Anterior cingulate cortex (tissue), 58 donors: ENCODE measurements at places on chromosomes 6 and 20.

DNA sequence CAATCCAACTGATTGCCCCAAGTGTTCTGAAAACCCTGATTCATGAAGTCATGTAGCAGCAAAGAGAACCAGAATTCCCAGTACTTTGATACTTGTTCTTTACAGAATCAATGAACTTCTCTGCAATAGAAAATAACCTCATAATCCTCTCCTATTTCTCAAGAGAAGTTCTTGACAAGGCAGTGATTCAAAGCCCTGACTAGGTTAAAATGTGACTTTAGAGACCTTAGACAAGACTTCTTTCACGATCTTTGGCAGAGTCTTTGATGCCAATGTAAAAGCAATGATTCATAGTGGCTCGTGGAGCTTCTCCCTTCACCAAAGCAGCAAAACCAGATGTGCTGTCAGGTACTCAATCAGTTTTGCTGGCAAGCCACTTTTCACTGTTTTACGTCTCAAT, 95.2 kb downstream of the CDK19 start:
- no peak for DNase-seq

DNA sequence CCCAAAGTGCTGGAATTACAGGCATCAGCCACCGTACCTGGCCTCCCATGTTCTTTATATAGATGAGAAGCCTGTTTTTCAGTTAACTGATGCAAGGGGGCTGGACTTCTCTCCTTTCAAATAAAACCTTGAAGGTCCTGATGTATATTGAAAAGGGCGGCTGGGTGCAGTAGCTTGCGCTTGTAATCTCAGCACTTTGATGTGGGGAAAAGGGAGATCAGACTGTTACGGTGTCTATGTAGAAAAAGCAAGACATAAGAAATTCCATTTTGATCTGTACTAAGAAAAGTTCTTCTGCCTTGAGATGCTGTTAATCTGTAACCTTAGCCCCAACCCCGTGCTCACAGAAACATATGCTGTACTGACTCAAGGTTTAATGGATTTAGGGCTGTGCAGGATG, 16.1 kb upstream of the SAMHD1 start:
- DNase-seq = no peak

- no peak for DNase-seq
Measured at GRCh38 chr6:57193177-57193576, 21.1 kb downstream of the BAG2 start.

DNA sequence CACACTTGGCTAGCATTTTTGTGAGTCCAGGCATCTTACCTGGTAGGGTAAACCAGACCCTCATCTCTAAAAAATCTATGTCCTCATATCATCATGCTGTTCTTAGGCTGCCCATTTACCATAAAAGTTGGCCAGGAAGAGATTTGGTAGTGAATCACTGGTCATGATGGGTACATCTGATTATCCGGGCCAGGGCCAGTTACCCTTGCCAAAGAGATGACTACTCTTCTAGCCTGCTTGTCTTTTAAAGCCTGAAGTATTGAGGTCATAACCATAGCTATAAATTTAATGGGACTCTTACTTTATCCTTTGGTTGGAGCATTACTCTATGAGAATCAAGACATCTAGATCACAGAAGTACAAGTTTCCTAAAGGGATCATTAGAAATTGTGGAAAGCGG, 276.8 kb downstream of the TENT5A start:
- DNase-seq = no peak

GRCh38 chr6:9085054-9085708, 649.8 kb upstream of the SLC35B3 start:
- no peak for DNase-seq

DNA sequence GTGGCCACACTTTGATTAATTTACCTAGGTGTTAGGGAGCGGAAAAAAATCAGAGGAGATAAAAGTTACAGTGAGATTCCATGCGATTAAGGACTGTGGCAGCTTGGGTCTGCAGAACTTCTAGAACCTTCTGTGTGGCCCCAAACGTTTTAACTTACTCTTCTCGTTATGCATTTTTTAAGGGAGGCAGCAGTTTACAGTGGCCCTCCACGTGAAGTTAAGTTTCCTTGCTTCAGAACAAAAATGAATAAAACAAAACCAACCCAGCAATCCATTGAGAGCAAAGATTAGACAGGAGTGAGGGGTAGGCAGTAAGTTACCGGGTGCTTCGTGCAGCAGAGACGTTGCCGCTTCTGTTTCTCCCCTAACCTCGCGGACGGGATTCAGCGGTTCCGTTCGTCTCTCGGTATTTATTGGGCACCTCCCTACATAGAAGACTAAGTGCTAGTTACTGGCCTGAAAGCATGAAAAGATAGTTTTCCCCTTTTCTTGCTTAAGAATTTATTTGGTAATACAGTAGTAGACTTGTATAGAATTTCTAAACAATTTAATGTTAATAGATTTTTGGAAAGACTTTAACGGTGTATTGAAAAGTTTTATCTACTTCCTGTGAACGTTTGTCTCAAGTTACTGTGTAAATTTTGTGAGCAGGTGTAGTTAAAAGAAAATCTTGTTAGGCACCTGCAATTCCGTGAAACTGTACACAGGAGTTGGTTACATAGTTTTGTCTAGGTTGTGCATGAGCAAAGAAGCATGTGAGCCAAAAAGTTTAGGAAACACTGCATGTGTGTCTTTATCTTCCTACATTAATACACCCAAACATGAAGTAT, 1.1 kb downstream of the BAG2 start:
- no peak for DNase-seq

- no peak for DNase-seq
Measured at GRCh38 chr6:100740439-100740838, 140.7 kb downstream of the ASCC3 start.

- DNase-seq = peak; percentile 45
Measured at GRCh38 chr6:34709386-34709785, 12.8 kb upstream of the ILRUN start.

GRCh38 chr20:45967551-45968080, 4.4 kb downstream of the ZNF335 start:
- DNase-seq = no peak

GRCh38 chr20:47124181-47124717, 229.6 kb downstream of the EYA2 start:
- no peak for DNase-seq

DNA sequence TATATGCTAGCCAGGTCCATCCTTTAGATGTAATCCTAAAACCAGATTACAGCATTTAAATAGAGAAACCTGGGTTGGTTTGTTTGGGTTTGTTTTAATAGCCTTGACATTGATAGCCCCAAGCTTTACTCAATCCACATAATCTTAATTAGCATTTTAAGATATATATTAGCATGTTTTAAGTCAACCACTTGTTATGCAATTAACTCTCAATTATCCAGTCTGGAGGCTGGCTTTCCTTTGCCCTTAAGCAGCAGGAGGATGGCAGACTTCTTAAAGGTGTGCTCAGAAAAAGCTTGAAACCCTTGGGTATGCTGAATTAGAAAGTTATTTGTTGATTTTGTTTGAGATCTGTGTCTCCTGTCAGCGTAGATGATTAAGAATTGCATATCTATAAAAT, 46.3 kb upstream of the SMIM28 start:
- no peak for DNase-seq

GRCh38 chr20:61980647-61981583, 84.8 kb downstream of the TAF4 start:
- DNase-seq = no peak

DNA sequence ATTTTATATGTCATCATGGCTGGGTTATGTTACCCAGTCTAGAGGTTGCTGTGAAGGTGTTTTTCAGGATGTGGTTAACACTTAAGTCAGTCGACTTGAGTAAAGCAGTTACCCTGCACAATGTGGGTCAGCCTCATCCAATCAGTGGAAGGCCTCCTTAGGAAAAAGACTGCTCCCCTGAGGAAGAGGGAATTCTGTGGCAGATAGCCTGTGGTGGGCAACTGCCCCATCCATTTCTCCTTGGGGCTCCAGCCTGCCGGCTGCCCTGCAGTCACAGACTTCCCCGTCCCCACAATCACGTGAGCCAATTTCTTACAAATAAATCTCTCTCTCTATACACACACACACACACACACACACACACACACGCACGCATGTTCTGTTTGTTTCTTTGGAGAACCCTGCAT, 34.5 kb upstream of the MPC1 start:
- DNase-seq = no peak

DNA sequence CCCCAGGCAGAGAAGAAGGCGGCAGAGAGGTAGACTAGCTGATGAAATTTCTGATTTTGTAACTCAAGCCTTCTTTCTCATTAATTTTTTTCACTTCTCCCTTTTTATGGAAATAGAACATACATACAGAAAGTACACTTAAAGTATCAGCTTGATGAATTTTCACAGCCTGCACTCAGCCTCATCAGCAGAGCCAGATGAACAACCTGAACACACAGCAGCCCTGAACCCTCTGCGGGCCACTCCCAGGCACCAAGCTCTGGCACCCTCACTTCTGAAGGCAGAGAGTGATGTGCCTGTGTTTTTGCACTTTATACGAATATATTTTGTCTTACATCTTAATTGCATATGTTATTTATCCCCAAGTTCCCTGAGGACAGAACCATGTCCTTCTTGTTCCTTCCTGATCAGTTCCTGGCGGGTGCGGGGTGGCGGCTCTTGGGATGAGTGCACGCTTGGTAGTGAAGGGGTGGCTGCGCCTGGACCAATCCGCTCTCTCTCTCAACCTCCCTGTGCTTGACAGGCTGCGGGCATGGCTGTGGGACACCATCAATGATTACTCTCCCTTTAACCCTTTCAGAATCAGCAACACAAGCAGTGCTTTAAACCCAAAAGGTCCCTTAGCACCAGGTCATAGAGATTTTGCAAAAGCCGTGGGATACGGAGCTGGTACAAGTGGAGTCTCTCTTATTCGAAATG, 34.8 kb upstream of the AFDN start:
- DNase-seq = no peak

DNA sequence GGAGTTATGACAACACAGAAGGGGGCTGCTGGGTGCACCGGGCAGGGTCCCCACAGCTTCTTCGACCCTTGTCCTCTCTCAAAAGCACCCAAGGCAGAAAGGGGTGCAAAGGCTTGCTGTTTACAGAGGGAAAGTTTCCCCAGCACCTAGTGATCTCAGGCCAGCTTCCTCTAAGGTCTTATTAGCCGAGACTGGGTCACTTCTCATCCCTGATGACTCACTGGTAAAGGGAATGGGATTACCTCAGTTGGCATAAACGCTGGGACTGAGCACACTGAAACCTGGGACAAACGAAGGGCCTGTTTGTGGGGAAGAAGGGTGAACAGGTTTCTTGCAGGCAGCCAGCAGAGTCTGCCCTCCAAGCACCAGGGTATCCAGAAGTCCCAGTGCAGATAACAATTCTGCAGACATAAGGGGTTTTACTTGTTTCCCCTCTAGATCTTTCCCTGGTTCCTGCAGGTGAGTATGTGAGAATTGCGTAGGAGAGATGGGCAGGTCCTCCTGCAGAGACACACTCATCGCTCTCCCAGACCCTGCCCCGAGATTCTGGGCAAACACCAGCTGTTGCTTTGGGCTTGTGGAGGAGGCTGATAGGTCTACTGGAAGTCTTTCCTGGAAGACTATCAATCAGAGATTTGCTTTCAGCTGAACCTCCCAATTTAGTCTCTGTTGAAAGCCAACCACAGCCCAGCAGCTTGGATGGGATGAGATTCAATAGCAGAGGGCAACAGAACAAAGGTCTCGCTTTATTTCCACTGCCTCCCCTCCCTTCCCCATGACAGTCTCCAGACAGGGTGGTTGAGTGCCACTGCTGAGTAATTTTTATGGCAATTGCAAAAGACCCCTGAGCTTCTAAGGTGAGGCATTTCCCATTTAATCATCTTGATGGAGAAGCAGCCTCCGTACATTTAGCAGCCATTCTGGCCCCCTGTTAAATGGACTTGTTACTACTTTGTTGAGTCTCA, 25.7 kb downstream of the KCNG1 start:
- DNase-seq = no peak

GRCh38 chr6:45709781-45710220, 305.9 kb downstream of the CLIC5 start:
- DNase-seq = no peak

DNA sequence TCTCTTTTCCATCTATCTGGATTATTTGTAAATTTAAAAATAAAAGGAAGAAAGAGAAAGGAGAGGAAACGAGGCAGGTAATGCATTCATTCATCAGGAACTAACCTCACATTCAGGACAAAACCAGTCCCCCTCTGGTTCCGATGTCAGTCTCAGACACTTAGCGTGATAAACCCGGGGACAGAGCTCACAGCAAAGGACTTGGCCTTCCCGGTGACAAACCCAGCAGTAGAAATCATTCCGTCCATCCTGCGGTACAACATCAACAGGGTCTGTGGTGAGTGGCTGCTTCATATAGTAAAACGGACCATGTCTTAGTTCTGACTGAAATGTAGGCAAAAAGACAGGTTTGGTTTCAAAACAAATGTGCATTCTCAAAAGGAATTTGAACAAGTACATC, 57.9 kb downstream of the ZMYND8 start:
- no peak for DNase-seq

GRCh38 chr6:31718265-31718664, 3.1 kb downstream of the LY6G6D start:
- no peak for DNase-seq

DNA sequence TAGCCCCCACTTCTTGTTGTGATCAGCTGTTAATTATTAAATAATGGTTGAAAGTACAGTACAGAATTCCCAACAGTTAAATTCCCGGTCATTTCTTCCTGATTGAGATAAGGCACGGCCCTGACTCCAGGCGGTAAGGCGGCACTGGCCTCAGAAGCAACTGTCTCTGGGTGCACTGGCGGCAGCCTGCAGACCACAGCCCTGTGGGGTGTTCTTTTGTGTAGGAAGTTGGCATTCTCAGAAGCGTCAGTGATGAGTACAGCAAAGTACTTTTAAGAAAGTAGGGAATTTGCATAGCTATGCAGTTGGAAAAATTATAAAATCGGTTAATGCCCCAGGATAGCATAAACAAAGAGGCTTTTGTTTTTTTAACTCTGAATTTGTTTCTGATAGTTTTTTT, 50.5 kb downstream of the SAMD5 start:
- no peak for DNase-seq

DNA sequence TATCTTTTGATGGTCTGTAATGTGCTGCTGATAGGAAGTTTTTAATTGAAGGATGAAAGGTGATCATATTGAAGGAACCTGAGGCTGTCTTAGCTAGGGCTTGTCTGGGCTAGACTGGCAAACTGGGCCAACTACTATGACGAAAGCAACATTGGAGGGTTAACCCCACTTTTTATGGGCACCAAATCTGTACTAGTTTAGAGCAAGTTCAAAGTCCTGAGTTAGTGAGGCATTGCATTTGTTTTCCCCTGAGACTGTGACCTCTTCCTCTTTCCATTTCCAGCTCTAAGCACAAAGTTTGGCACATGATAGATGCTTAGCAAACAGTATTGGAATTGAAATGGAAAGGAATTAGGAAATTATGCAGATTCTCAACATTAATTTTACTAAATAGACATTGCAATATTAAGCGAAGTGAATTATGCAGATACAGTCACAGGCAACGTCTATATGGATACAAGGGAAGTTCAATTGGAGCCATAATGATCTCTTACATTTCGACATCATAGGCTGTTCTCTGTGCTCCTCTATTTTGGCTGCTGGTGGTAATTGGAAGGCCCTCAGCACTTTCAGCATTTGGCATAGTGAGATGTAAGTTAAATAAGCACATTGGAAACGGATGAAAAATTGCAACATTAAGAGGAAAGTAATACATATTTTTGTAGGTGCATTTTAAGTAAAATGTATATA, 22.2 kb downstream of the CEP57L1 start:
- DNase-seq = no peak

- no peak for DNase-seq
Measured at GRCh38 chr6:73942592-73943186, 246.7 kb downstream of the CD109 start.
